Naive B cell (primary cell): ENCODE measurements at places on chromosomes 4 and X. TPM values are rescaled to one million over a fixed set of nuclear protein-coding genes. Genes with fewer than 3 reads are reported as not detected.

- no peaks in the 10 kb centered on the region for H3K27me3 ChIP-seq
- no peak overlapping the region for H3K4me3 ChIP-seq
- H3K4me1 ChIP-seq, result peaks cover 3% of the 10 kb centered on the region
- no peak overlapping the region for H3K27ac ChIP-seq
- DNase-seq, result no peak
These were observed 5.7 kb downstream of the MBTPS2 start for GRCh38 chrX:21845096-21845495.

DNA sequence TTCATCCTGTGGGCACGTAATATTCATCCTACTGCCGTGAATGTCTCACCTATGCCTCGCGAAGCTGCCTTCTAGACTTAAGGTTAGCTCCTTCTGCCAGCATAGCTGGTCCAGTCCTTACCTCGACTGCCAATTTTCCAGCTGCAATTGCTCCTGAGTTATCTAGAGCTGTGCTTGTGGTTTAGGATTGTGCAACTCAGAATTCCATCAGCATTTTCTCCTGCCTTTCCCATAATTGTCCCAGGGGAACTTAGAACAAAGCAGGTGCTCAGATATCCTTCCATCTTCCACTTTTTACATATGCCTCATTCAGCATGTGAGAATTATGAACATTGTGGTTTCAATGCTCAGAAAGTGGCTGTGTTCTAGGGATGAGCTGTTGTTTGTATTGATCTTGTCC lies 131.4 kb upstream of the ADGRL3 start:
- H3K36me3 ChIP-seq, result no peaks in the 10 kb centered on the region
- no peak for DNase-seq
- no peaks in the 10 kb centered on the region for H3K4me1 ChIP-seq
- no peaks in the 10 kb centered on the region for H3K27me3 ChIP-seq

DNA sequence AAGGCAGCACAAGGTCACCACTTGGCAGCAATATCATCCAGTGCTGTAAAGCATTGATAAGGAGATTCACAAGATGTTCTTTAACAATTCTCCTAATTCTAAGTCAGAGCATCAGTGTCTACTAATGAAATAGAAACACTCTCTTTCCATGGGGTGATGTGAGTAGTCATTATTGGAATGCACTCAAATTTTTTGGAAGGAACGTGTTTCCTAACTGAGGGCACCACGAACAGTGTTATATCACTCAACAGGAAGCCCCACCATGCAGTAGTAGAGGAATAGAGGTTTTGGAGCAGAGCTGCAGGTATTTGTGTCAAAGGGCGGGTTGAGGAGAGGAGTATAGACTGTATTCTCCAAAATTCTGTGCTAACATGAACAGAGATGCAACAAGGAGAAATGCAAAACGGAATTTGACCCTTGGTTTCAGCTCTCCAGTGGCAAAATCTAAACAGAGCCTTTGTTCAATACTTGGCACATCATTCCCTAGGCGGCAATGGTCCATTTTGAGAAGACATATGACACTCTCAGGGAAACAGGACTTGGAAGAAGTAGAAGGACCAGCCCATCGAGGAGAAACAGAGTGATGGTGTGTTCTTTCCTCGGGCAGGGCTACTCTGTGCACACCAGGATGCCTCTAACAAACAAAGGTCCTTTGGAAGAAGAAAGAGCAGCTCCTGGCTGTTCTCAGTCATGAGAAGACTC lies 98.9 kb downstream of the CPEB2 start:
- no peak overlapping the region for H3K4me3 ChIP-seq
- no peak overlapping the region for H3K27ac ChIP-seq
- DNase-seq, result no peak
- H3K27me3 ChIP-seq, result no peaks in the 10 kb centered on the region
- no peaks in the 10 kb centered on the region for H3K4me1 ChIP-seq

- no peaks in the 10 kb centered on the region for H3K36me3 ChIP-seq
- H3K27ac ChIP-seq, result no peak overlapping the region
- no peaks in the 10 kb centered on the region for H3K4me1 ChIP-seq
- no peak overlapping the region for H3K4me3 ChIP-seq
- H3K27me3 ChIP-seq, result peaks cover 14% of the 10 kb centered on the region
- DNase-seq, result no peak
These were observed 133.4 kb downstream of the RTL9 start for GRCh38 chrX:110491846-110492620.

GRCh38 chrX:120023259-120023658 lies 54.2 kb downstream of the RHOXF2B start:
- no peaks in the 10 kb centered on the region for H3K36me3 ChIP-seq
- no peaks in the 10 kb centered on the region for H3K4me1 ChIP-seq

GRCh38 chr4:96375367-96375766 lies 535.5 kb downstream of the PDHA2 start:
- no peaks in the 10 kb centered on the region for H3K36me3 ChIP-seq
- H3K4me1 ChIP-seq, result no peaks in the 10 kb centered on the region
- H3K4me3 ChIP-seq, result no peak overlapping the region
- H3K27ac ChIP-seq, result no peak overlapping the region
- no peaks in the 10 kb centered on the region for H3K27me3 ChIP-seq
- no peak for DNase-seq

DNA sequence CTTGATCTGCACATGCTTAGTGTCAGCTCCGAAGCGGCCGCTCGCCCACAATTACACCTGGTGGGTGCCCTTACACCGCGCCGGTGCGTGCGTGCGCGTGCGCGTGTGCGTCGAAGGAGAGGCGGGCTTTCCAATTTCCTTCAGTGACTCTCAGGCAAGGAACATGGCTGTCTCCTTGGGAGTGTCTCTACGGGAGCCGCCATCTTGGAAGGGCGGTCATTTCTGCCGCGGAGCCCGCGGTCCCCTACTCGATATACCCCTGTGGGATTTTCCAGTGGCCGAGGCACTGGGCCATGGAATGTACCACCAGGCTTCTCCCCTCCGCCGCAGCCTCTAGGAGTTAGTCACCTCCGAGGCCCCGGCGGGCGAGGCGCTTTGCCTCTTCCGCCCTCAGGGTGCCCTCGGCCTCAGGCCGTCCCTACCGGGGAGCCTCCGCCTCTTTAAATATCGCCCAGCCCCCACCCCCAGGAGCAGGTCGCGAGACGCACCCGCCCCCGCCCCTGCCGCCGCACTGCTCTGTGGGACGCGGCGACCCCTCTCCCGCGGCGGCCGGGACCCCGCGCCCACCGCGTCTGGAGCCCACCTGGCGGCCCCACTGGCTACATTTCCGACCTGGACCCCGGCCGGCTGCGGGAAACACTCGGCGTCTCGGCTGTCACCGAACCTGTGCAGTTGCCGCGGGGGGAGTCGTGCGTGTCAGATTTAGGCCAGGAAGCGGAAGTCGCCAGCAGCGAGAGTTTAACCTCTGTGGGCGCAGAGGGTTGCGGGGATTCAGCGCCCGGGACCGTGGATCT lies at the start of gene ZNF41:
TSS of gene ZNF41 (minus strand) at position 711 of the 794 bp plus-strand sequence. CDS start 15,741 bp downstream, outside the sequence.
- H3K27me3 ChIP-seq, result no peaks in the 10 kb centered on the region
- H3K27ac ChIP-seq, result peak within 1 kb of the TSS; percentile 95
- peak; percentile 64 for DNase-seq

DNA sequence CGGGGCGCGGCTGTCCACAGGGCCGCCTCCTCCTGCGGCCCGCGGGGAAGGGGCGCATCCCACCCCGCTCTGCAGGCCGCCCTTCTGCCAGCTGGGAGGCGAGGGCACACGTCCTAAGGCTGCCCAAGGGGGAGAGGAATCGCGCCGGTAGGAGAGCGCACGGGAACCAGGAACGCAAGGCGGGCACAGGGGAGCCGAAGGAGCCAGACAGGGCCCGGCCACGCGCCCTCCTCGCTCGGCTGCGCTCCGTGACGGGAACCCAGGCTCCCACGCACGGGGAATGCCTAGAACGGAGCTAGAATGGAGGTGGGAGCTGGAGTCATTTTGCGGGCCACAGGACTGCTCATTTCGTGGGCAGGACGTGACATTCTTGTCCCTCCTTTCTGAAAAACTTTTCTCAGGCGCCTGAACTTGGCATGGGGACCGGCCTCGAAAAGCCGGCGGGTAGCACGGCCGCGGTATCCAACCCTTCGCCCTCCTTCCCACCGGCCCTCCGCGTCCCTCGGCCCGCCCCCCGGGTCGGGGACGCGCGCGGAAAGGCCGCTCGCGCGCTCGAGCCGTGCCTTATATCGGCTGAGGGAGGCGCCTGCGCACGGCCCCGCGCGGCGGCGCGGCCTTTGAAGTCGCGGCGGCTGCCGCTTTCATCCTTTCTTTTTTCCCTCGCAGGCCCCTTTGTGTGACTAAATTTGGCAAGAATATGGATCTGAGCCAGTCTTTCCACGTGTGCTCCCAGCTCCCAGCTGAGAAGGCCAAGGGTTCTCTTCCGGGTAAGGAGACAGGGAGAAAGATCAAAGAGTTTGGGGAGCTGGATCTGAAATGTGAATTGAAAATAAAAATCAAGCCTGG lies 4.2 kb upstream of the LEF1 start:
- H3K27ac ChIP-seq, result no peak overlapping the region
- H3K4me3 ChIP-seq, result peak overlapping the region; percentile 91
- H3K36me3 ChIP-seq, result peaks cover 10% of the 10 kb centered on the region
- H3K4me1 ChIP-seq, result peaks cover 23% of the 10 kb centered on the region
- peaks cover 45% of the 10 kb centered on the region for H3K27me3 ChIP-seq
- DNase-seq, result peak; percentile 35

- H3K4me1 ChIP-seq, result no peaks in the 10 kb centered on the region
- no peak for DNase-seq
- no peaks in the 10 kb centered on the region for H3K27me3 ChIP-seq
- H3K36me3 ChIP-seq, result peaks cover 15% of the 10 kb centered on the region
- no peak overlapping the region for H3K4me3 ChIP-seq
- no peak overlapping the region for H3K27ac ChIP-seq
These were observed 147.6 kb upstream of the MSX1 start for GRCh38 chr4:4711902-4712301.

DNA sequence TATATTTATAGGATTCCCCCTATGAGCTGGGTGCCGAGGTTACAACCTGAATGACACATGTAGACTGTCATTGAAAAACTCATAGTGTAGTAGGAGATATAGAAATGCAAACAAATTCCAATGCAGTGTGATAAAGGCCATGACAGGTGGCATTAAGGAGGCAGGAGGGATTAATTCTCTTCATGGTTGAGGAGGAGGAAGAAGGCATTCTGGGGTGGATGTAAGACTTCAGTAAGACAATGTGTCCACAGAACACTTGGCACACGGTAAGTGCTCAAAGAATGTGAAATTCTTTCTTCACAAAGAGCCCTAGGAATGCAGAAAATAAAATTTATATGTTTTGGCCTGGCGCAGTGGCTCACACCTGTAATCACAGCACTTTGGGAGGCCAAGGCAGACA lies 136.5 kb downstream of the RBM47 start:
- H3K27ac ChIP-seq, result no peak overlapping the region
- H3K4me3 ChIP-seq, result no peak overlapping the region
- DNase-seq, result no peak

- DNase-seq, result no peak
- H3K27ac ChIP-seq, result peak overlapping the region; percentile 10
- H3K4me1 ChIP-seq, result no peaks in the 10 kb centered on the region
- no peaks in the 10 kb centered on the region for H3K36me3 ChIP-seq
These were observed 50.0 kb downstream of the COMMD8 start for GRCh38 chr4:47413521-47413920.

GRCh38 chrX:130049821-130050220 lies 60.5 kb downstream of the ELF4 start:
- H3K36me3 ChIP-seq, result no peaks in the 10 kb centered on the region
- H3K27ac ChIP-seq, result no peak overlapping the region
- no peak overlapping the region for H3K4me3 ChIP-seq

GRCh38 chrX:96776966-96777365 lies 92.3 kb downstream of the DIAPH2 start:
- H3K27me3 ChIP-seq, result no peaks in the 10 kb centered on the region
- no peak overlapping the region for H3K27ac ChIP-seq
- DNase-seq, result no peak
- no peaks in the 10 kb centered on the region for H3K36me3 ChIP-seq
- no peaks in the 10 kb centered on the region for H3K4me1 ChIP-seq

DNA sequence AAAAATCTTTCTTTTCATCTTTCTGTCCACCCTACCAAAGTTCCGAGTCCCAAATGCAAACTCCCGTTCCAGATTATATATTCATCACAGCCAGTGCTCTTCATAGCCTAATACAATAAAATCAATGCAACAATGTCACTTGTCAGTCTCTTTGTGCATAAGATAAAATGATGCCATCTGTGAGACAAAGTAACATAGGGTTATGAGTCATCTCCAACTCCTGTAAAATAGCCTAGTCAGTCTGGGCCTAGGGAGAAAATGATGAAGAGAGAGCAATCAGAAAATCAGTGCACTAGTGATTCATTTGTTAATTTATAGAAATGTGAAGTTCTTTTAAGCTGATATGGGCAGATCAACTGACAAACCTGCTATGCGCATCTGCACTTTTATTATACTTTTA lies 689.1 kb upstream of the DIAPH2 start:
- no peaks in the 10 kb centered on the region for H3K27me3 ChIP-seq
- H3K4me1 ChIP-seq, result no peaks in the 10 kb centered on the region
- H3K27ac ChIP-seq, result no peak overlapping the region
- no peak overlapping the region for H3K4me3 ChIP-seq
- H3K36me3 ChIP-seq, result no peaks in the 10 kb centered on the region

DNA sequence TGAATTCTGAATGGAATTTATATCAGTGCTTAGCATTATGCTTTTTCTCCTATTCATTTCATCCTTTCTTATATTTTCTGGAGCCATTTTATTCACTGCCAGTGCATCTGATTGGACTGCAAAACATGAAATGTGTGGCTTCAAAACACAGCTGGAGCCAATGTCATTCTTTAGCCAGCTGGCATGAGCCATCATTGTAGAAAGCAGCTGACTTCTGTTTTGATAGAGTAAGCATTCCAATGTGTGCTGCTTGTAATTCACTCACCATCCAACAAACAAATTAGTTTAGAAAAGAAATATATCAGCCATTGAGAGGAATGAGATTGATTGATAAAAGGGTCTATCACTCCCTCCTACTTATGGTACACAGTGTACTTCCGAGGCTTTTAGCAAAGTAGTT lies 2616.0 kb downstream of the ARAP2 start:
- H3K36me3 ChIP-seq, result no peaks in the 10 kb centered on the region
- H3K27ac ChIP-seq, result no peak overlapping the region
- H3K27me3 ChIP-seq, result no peaks in the 10 kb centered on the region
- no peaks in the 10 kb centered on the region for H3K4me1 ChIP-seq

GAGE1 gene
- not detected for polyA plus RNA-seq

OPRPN gene
- not detected for polyA plus RNA-seq

FUNDC1 gene
- 23.1 TPM for polyA plus RNA-seq

FDCSP gene
- polyA plus RNA-seq, result not detected
